ENCODE measurements at places on chromosomes 16 and 17.

DNA sequence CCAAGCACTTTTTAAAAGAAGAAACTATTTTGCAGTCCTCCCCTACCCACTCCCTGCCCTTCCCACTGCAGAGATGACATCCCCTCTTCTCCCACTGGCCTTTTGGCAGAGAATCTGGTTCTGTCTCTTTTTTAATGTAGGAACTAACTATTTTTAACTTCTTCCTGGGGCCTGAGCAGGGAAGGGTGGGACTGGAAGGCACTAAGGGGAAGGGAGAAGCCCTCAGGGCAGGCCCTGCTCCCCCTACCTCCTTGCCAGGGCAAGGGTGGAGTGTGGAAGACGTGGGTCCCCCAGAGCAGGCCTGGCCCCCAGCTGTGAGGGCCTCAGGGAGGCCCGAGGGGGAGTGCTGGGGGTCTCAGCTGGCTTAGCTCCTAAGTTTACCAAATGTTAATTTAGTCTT, 19.5 kb downstream of the UNC13D start:
- no peak for DNase-seq

- DNase-seq: no peak
Observed at GRCh38 chr16:87582966-87583325, 19.4 kb upstream of the JPH3 start.

GRCh38 chr17:48537316-48537715, 6.5 kb upstream of the HOXB1 start:
- no peak for DNase-seq

- no peak for DNase-seq
Observed at GRCh38 chr16:76118344-76118743, 158.9 kb upstream of the CNTNAP4 start.

DNA sequence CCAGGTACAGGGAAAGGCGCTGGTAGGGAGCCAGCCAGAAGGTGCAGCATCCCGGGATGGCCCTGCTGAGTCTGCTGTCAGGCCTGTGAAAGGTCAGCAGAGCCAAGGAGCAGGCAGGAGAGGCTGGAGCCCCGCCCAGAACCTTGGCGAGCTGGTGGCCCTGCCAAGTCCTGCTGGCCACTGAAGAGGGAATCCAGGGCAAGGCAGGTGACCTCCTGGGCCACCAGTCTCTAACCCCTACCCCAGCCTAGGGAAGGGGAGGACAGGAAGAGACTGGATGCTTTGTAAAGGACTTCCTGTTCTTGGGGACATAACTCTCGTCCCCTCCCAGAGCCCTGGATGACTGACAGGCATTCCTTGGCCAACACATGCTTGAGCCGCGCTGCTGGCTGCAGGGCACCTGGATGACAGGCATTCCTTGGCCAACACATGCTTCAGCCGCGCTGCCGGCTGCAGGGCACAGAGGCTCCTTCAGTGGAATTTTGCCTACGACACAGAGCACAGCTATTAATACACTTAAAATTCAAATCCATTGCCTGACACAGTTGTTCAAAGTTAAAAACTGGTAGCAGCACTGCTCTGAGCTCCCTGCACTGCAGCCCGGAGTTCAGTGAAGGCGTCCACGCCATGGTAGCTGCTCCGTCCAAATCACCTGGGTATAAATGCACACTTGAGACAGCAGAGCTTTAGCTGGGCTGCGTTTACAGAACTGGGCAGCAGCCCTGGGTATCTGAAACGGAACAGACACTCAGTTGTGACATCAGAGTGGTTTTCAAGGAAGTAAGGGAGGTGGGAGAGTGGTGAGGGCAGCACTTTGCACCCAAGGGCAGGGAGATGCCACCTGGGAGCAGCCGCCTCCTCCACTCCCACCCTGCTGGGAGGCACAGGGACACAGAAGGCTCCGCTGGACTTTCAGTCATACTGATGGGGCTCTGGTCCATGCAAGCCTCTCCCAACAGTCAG, 2.0 kb upstream of the BRICD5 start:
- DNase-seq: no peak

GRCh38 chr17:14712611-14713021, 411.7 kb downstream of the HS3ST3B1 start:
- no peak for DNase-seq

DNA sequence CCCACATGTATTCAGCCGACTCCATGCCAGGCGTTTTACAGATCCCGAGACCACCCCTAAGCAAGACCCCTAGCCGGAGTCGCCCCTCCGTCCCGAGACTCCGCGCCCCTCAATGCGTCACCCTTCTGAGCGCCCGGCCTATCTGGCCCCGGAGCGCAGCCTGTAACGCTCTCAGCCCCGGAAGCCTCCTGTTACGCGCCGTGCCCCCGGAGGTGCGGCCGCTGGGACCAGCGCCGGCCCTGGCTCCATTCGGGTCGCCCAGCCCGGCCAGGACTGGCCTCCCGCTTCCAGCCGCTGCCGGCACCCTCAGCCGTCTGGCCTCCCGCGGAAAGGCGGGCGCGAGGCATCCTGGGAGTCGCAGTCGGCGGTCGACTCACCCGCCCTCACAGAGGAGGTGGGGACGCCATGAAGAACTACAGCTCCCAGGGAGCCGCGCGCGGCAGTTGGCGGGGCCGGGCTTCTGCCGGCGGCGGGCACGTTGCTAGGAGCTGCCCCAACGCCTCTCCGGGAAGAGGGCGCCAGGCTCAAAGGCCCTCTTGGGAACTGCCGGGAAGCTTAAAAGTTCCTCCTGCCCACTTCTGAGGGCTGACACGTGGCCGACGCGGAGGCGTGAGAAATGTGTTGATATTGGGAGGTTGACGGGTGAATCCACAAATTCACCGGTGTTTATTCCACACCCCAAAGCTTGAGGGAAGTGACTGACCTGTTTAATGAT, at the start of gene FBF1:
TSS of gene FBF1 (minus strand) at position 316 of the 715 bp plus-strand sequence. CDS start 2,893 bp downstream, outside the sequence.
- DNase-seq: peak; percentile 94

DNA sequence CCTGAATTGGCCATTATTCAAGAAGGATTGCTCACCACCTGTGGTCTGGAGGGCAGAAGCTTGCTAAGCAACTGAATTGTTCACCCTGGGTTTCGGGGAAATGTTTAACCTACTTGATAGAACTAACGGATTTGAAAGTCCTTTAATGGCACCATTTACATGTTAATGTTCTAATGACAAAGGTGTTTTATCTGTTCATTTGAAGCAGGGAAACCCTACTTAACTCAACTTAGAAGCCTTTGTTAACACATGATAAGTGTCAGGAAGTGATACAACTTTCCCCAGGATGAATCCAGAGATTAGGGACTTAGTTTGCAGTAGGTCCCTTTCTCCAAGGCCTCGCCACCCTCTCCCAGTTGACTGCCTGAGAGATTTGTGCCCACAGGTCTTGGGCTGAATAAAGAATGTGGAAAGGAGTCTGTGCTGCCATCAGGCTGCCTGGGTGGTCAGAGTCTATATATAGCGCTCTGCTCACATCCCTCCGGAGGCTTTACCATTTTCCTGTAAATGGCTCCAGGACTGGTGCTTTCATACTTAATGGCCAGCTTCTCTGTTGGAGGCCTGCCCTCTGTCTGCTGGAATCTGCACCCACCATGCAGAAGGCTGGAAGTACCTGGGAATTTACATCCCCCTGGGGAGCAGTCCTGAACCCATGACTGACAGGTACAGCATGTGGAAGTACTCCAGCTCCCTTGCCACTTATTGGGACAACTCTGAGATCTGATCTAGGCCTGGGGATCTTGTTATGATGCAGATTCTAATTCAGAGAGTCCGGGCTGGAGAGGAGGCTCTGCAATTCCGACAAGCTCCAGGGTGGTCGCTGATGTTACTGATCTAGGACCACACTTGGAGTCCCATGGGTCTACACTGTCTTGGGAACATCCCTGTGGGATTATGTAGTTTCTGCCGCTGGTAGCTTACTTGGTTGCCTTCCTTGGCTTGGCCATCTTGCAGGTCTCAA, 99.9 kb downstream of the ASIC2 start:
- no peak for DNase-seq

DNA sequence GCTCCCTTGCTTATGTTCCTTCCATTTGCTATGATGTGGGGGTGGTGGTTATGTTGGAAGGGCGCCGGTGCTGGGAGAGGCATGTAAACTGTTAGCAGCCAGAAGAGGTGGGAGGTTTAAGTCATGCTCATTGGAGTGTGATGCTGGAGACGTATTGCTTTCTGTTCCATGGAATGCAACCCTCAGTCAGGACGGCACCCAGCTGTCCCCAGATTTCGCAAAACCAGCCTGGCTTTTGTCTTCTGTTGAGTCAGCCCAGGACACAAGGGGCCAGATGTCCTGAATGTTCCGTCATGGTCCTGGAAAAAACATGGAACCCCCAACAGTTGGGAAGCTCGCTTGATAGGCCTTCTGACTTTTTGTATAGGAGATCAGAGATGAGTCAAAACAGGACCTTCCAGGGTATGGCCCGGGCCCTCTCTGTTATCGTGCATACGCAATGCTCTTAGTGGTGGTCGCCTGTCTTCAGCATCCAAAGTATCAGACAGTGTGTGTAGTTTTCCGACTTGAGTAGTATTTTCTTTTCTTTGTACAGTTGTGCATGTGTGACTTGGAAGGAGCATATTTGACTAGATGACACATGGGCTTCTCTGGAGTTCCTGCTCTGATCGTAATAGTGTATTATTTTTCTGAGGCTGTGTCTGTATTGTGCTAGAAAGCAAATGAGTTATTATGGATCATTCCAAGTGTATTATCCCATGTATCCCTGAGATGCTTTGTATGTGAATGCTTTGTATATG, 201.9 kb downstream of the SNX29 start:
- no peak for DNase-seq

GRCh38 chr17:38508954-38509771, 80.9 kb downstream of the ARHGAP23 start:
- DNase-seq: no peak

GRCh38 chr17:22695228-22695619, 1002.9 kb downstream of the KCNJ18 start:
- DNase-seq: no peak

GRCh38 chr16:52069866-52070265, 477.1 kb downstream of the TOX3 start:
- DNase-seq: peak; percentile 62

- no peak for DNase-seq
Observed at GRCh38 chr16:88645455-88645854, 5.4 kb downstream of the CYBA start.

DNA sequence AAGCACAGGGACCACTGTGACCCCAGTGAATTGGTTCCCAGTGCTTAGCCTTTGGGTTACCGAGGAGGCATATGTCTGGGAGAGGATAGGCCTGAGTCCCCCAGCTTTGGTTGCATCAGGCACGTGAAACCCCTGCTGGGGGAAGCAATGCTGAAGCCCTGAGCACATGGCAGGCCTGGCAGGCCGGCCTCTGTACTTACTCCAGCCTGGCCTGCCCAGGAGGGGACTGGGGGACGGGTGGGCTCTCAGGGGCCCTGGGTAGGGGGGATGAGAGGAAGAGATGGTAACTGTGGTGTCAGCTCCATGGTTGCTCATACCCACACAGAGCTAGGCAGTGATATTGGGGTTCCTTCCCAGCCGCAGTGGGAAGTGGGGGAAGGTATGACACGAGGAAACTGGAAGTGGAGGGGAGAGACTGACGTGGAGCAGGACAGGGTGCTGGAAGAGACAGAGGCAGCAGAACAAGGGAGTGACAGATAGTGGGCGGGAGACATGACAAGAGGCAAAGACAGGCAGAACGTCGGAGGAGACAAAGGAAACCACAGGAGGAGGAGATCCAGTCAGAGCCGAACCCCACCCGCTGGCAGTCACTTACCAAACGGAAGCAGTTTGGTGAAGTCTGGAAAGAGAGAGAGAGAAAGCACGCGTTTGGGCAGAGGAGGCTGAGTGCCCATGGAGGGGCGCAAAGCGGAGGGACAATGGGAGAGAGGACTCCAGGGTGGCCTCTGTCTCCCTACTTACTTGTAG, 9.1 kb downstream of the TMEM208 start:
- no peak for DNase-seq

DNA sequence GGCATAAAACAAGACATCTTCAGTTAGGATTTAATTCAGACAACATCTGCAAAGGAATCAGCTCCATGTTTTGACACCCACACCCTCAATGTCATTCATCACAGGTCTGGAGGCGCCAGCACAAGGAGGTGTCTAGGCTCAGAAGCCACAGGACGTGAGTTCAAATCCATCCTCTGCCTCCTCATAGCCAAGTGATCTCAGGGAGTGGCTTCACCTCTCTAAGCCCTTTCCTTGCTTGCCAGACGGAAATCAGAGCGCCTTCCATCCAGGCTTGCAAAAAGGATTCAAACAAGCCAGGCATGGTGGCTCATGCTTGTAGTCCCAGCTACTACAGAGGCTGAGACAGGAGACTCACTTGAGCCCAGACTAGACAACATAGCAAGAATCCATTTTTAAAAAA, 84.6 kb downstream of the GSG1L start:
- DNase-seq: no peak

GRCh38 chr17:79792341-79792871, 4.5 kb downstream of the CBX8 start:
- DNase-seq: no peak

- no peak for DNase-seq
Observed at GRCh38 chr16:86167061-86167460, 268.1 kb downstream of the IRF8 start.
